Stimulated activated CD4-positive, alpha-beta T cell treated with anti-CD3 and anti-CD28 coated beads, Interleukin-1b, Interleukin-23, amount 100 ng/mL, for 1 hour (primary cell): ENCODE measurements at places on chromosomes 12 and 14.

- no peak for DNase-seq
These were observed 1.9 kb downstream of the RTL1 start for GRCh38 chr14:100901391-100902183.

GRCh38 chr14:39423793-39424192 lies 8.4 kb downstream of the FBXO33 start:
- DNase-seq: no peak

GRCh38 chr14:72419226-72419775 lies 474.6 kb downstream of the DPF3 start:
- no peak for DNase-seq

DNA sequence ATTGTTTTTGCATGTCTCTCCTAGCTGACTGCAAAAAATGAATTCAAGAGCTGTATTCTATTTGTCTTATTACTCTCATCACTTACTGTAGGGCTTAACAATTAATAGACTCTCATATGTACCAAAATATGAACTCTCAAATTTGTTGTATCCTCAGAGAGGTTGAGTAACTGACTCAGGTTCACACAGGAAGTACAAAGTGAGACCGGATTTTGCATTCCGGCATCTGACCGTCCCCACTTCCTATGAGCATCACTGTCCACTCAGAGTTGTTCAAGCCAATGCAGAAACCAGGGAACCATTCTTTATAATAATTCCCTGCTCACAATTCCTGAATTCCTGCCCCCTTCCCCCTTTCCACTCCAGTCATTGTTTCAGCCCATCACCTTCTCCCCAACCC lies 113.3 kb upstream of the AMIGO2 start:
- DNase-seq: no peak

- DNase-seq: no peak
These were observed 4.5 kb downstream of the MYBPC1 start for GRCh38 chr12:101599311-101599710.

- no peak for DNase-seq
These were observed 142.0 kb upstream of the GZMB start for GRCh38 chr14:24775950-24776349.

- DNase-seq: no peak
These were observed 17.4 kb downstream of the HDAC7 start for GRCh38 chr12:47802312-47802711.

DNA sequence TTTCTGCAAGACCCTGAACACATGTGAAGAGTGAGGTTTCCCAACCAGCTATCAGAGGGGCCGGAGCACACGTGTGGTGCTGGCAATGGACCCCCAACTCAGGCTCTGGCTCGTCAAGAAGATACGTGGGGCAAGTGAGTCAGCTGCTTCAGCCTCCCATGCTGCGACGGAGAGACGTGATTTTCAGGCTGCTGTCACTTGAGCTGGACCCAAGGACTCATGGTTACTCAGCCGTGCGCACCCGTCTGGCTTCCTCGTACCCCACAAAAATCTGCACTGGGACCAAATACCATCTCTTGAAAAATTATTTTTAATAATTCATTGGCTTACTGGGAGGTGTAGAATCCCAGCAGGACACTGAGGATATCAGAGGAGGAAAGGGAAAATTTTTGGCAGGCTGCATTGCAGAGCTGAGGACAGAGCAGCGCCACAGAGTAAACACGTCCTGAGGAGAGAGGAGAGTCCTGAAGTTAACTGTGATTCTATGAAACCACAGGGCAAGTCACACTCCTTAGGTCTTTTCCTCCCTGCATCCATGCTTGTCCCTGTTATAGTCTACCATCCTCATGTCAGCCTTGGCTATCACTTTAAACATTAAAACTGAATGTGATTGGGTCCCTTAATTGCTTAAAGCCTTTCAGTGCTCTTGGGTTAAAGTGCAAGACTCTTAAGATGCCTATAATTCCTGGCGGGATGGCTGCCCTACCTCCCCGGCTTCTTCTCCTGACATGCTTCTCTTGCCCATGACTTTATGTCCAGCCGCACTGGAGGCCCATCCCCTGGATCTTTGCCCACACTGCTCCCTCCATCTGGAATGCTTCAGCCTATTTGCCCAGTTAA lies 95.3 kb upstream of the SLC35F4 start:
- DNase-seq: no peak

DNA sequence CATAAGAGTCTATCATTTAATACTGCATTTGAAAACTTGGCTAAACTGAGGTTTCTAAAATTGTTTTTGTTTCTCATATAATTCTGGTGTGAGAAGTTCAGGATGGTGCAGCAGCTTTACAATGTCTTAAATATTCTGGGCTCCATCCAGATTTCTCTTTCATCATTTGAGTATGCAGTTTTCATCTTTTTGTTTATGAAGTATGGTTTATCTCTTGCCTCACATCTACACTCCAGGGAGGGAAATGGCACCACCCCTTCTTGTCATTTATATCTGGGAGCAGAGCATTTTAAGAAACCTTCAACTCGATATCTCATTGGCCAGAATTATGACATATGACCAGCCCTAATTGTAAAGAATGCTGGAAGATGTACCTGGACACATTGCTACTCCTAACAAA lies 24.3 kb downstream of the GEMIN2 start:
- DNase-seq: no peak

DNA sequence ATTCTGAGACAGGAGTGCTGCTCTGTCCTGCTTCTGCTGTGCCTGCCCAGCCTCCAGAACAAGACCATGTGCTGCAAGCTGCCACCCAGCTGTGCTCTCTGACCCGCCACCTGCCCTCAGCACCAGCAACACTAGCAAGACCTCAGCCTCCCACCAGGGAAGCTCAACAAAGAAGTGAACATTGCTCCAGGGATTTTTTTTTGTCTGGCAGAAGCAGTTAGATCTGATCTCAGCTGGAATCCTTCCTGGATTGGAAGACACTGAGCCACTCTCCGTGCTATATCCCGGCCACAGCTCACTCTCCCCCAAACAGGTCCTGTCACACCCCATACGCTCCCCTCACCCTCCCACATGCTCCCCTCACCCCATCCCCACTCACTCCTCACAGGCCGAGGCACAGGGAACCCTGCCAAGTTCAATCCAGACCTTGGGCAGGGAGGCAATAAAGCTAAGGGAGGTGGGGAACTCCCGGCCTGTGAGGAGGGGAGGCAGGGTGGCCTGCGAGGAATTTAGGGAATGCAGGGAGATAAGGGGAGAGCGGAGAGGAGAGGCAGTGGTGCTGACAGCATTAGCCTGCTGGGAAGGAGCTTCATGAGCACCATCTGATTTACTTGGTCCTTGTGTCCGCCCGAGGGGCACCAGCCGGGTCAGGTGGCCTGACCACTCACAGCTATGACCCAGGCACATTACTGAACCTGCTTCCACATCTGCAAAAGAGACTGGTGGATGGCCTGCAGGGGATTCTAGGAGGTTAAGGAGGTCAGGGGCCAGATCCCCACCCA lies 29.7 kb downstream of the CCDC85C start:
- no peak for DNase-seq

- no peak for DNase-seq
These were observed 475.4 kb downstream of the NPAS3 start for GRCh38 chr14:33414041-33414440.

DNA sequence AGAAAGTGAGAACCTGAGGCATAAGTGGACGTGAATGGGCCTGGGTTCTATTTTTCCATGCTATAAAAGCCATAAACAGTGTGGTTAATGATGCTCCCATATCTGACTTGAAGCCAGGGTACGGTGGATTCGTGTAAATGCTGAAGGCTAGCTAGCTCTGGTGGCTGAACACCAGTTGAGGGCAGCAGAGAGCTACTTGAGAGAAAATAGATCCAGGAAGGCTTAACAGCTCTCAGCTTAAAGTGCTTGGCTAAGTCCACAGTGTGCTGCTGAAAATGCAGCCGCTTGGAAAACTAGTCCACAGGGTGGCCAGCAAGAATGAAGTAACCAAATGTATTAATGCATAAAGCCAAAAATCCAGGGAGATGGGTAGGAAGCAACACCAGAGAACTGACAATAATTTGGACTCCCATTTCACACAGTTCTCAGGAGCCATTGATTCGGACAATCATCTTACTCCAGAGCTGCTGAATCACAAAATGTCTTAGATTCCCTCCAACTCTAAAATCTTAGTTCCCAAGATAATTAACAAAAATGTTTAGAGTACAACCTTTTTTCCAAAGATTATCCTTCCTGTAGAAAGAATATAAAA lies 15.0 kb upstream of the FOXG1 start:
- DNase-seq: no peak

- no peak for DNase-seq
These were observed 6.5 kb downstream of the C12orf43 start for GRCh38 chr12:121009741-121010140.

GRCh38 chr14:102094101-102094500 lies 7.3 kb upstream of the HSP90AA1 start:
- DNase-seq: no peak

DNA sequence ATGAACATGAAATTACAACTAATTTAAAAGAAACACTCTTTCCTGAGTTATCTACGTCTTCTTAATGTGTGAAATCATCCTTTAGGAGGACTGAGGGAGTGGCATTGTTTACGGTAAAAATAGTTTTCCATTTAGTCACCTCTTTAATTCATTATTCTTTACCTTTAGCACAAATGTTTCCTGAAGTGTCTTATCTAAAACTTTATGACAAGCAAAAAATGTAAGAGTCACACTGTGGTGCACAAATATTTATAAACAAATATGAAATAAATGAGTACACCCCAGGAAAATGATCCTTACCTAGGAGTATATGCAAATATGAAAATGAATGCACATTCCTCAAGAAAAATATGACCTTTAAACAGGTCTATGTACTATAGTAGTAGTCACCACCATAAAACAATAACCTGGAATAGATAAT lies 104.6 kb downstream of the PTPRR start:
- no peak for DNase-seq

- no peak for DNase-seq
These were observed 130.8 kb upstream of the C14orf180 start for GRCh38 chr14:104448721-104449120.

DNA sequence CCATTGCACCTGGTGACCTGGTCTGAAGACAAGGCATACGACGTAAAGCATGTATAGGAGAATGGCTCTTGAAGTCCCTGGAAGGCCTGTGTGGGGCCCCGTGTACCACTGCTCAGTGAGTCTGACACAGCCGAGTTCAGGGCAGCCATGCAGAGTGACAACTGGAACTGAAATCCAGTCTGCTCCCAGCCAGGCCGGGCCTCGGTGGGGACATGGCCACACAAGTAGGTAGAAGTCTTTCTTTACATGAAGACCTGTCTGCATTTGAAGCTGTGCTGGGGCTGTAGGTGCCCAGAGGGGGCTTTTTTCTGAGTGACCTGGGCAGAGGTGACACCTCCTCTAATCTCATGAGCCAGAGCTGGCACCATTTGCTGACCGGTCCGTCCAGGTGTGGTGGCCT lies 35.7 kb downstream of the ADGRD1 start:
- no peak for DNase-seq

- no peak for DNase-seq
These were observed 61.7 kb downstream of the ITPK1 start for GRCh38 chr14:93054006-93054405.

DNA sequence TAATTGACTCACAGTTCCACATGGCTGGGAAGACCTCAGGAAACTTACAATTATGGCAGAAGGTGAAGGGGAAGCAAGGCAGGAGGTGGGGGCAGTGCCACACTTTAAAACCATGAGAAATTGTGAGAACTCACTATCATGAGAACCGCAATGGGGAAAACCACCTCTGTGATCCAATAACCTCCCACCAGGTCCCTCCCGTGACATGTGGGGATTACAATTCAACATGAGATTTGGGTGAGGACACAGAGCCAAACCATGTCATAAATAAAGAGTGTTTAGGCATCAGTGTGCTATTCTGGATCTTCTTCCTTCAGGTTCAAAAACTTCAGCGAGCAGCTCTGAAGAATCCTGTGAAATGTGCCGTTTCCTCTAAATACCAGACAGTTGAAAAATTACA lies 9.7 kb downstream of the DDX47 start:
- no peak for DNase-seq

- DNase-seq: no peak
These were observed 5.6 kb downstream of the MSI1 start for GRCh38 chr12:120363274-120363855.

GRCh38 chr14:47332939-47333338 lies 342.5 kb downstream of the MDGA2 start:
- DNase-seq: no peak

DNA sequence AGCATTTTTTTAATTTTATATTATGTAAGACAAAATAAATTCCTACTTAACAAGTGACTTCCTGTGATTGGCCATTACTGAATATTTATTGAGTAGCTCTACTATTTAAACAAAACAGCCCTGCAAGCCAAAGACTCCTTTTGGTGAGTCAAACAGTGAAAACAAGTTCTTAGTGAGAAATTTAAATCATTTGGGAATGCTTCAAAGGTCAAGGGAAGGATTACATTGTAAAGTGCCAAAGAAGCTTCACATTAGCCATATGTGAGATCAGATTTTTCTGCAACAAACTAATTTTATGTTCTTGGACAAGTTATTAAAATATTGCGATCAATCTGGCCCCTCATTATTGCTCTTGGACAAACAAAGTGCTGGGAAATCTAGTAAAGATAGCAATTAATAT lies 795.4 kb upstream of the MGAT4C start:
- DNase-seq: no peak

DNA sequence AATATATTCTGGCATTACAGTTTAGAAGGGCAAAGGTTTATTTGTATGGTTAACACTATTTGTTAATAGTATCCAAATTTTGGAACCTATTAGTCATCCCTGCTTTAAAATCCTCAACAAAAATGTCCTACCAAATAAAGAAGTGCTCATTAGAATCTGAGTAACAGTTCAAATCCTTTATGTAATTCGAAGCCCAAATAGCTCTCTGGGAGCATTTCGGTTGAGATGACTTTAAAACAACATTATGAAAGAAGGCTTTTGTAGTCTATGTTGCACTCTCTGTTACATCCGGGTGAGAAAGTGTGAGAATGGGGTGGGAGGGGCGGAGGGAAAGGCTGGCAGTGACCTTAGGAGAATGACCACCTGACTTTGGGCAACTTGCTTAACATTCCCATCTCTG lies 59.7 kb downstream of the SLC38A1 start:
- no peak for DNase-seq

DNA sequence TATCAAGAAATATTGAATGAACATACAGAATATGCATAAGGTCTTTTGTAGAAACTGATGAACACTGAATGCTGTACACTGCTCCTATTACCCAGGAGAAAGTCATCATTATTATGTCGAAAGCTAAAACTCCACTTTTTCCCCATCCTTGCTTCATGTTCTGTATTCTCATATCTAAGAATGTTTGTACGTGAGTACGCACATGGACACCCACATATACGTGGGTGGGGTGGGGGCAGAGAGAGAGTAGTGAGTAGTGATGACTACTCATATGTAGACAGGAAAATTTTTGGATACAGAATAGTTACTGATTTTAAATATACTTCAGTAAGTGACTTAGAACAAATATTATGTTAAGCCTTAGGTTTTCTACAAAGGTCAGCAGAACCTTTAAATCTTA lies 75.1 kb downstream of the FERMT2 start:
- DNase-seq: no peak

GRCh38 chr14:30518867-30519560 lies 39.9 kb upstream of the G2E3 start:
- no peak for DNase-seq

DNA sequence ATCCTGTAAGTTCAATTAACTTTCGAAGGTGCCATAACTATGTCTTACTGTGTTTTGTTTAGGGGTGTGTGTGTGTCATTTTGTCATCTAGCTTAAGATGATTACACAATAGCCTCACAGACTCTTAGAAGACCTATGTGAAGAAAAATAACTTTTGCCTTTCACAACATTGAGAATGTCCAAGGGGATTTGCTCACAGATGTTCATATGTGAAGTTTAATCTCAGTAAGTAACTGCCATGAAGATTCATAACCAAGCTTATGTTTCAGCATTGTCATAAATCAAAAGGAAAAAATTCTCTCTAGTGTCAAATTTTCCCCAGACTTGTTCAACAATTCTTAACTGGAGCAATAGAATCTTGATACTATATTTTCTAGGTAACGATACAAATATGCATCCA lies 226.1 kb upstream of the PRKD1 start:
- DNase-seq: no peak
